CD14-positive monocyte (primary cell): ENCODE measurements at places on chromosomes 4 and X. TPM values are rescaled to one million over a fixed set of nuclear protein-coding genes. Genes with fewer than 3 reads are reported as not detected.

RAB33A gene
- polyA plus RNA-seq, result 0.81 and 2.1 TPM in 2 replicates

TCEAL5 gene
- not detected for polyA plus RNA-seq

- DNase-seq, result no peak
Measured at GRCh38 chr4:19074036-19074435, 1052.5 kb upstream of the LCORL start.

DNA sequence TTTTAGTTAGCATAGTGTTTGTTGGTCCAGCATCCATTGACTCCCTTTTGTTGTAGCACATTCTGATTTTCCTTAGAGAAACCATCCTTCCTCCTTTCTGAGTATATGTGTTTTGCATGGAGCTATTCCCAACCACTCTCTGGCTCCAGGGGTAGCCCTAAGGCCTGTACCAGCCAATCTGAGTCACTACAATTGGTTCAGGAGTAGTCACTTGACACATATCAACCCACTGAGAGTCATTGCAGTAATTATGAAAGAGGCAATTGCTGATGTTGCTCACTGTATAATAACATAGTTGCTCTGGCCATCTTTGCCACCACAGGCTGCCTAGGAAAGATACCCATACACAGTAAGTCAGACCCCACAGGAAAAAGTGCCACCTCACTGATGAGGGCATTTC lies 71.2 kb upstream of the GRID2 start:
- DNase-seq, result no peak

DNA sequence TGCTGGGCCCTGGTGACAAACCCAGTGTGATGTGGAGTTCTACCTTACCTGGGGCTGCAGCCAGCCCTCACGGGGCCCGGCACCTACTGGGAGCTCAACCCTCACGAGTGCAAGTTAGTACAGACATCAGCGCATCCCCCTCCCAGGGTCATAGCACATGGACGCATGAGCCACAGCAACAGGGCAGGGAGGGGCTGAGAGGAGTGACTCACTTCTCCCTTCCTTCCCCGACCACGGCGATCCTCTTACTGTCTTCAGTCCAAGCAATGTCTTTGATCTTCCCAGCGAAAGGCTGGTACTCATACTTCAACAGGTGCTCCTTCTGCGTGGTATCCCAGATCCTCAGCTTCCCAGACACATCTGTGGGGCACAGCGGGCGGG lies 17.8 kb downstream of the WDR1 start:
- DNase-seq, result peak; percentile 75

GRCh38 chr4:159937595-159937994 lies 834.7 kb downstream of the RAPGEF2 start:
- no peak for DNase-seq

GRCh38 chr4:48196758-48197504 lies 62.9 kb upstream of the TXK start:
- DNase-seq, result no peak
